Caco-2 (cell line): ENCODE measurements at places on chromosomes 13 and 19.
A peak's percentile ranks its signal among the peaks of the same experiment; 100 is the strongest.

GRCh38 chr13:50928659-50929462, 19.3 kb downstream of the RNASEH2B start:
- no peak for DNase-seq

- DNase-seq: no peak
Observed at GRCh38 chr13:103354171-103354570, 288.0 kb upstream of the SLC10A2 start.

- no peak for DNase-seq
Observed at GRCh38 chr13:95184317-95184716, 116.9 kb downstream of the ABCC4 start.

DNA sequence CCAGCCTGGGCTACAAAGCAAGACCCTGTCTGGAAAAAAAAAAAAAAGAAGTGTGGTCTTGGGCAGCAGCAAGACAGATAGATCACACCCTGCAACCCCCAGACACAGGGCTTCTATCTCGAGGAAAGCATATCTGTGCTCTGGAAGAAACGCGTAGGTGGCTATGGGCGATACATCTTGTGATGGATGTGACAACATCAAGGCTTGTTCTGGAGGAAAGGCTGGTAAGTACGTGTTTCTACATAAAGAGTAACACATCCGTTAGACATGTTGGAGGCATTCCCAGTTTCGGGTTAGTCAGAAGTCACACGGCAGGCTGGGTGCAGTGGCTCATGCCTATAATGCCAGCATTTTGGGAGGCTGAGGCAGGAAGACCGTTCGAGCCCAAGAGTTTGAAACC, 6.6 kb upstream of the DHDH start:
- DNase-seq: no peak

GRCh38 chr19:37593996-37594303, 642 bp downstream of the ZNF571 start:
- DNase-seq: no peak

DNA sequence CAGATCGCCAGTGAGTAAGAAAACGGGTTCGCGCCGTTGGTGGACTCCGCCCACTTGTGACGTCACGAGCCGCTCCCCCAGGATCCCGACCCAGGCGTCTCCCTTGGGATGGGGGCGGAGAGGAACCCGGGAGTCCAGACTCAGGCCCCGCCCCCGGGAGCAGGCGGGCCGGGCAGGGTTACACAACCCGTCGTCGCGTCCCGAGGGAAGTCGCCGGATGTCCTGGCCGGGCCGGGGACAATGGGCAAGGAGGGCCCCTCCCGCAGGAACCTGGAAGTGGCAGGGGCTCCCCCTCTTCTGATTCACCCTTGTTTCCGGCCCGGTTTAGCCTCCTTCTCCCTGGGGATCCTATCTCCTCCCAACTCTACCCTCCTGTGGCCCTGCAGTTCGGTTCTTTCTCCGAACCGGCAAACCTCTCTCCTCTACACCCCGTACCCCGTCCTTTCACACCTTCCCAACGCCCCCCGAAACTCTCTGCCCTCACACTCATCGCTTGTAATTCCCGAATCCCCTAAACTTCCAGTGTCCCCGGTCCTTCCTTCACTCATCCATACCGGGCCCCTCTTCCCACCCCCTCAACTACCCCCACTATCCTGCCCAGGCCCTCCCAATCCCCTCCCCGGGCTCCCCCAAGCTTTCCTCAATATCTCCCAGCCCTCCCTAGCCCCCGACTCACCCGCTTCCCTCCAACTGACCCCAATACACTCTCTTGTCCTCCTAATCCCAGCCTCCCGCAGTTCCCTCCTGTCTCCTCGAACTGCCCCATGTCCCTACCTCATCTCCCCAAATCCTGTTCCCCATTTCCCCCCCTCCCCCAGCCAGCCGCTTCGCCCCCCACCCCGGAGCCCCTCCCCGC, 20.0 kb upstream of the ERCC1 start:
- DNase-seq: peak; percentile 99

GRCh38 chr19:19956434-19957075, 55.8 kb downstream of the ZNF93 start:
- no peak for DNase-seq

DNA sequence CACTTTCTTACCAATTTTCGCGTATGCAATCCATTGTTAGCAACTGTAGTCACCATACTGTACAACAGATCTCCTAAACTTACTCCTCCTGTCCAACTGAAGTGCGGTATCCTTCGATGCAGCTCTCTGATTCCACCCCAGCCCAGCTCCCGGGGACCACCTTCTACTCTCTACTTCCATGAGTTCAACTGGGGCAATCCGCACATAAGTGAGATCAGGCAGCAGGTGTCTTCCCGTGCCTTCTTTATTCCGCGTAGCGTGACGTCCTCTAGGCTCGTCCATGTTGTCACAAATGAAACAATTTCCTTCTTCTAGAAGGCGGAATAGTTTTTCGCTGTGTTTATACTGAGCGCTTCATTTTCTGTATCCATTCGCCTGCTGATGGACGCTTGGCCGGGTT, 8.4 kb downstream of the LILRB1 start:
- no peak for DNase-seq

DNA sequence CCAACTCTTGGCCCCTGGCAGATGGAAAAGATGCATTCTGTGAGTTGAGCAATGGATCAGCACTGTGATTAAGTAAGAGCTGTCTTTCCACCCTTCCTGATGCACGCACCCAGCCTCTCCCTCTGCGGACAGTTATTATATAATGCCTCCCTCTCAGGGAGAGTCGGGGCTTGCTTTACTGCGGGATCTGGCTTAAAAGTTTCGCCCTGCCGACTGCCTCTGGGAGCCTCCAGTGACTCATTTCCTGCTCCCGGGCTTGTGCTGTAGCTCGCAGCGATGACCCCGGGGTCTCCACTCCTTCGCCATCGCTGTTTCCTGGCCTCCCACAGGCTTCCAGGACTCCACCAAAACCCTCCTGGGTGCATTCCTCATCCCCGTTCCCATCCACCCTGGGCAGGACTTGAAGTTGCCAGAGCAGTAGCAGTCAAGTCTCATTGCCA, 107.4 kb upstream of the SLC7A1 start:
- no peak for DNase-seq

DNA sequence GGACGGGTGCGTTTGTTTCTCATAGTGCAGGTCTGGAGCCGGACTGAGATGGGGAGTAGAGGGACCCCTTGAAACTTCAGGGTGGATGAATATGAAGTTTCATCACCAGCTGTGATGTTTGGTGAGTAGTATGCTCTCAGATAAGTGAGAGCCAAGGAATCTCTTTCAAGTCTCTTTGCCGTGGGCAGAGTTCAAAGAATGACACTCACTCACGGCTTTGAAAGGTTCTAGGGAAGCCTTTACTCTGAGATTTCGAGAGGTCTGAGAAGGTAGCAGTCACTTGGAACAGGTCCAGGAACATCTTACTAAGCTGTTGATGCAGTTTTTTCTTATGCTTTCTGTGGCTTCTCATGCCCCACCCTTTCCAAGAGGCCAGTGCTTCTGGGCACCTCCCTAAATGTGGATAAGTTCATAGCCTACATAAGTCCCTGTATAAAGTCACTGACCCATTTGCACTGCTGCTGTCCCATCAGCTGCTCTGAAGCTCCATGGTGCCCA, at the start of gene IGFL2:
TSS of gene IGFL2 (plus strand) at position 448 of the 498 bp plus-strand sequence. CDS start at position 489, 41 bp downstream.
- peak; percentile 76 for DNase-seq

DNA sequence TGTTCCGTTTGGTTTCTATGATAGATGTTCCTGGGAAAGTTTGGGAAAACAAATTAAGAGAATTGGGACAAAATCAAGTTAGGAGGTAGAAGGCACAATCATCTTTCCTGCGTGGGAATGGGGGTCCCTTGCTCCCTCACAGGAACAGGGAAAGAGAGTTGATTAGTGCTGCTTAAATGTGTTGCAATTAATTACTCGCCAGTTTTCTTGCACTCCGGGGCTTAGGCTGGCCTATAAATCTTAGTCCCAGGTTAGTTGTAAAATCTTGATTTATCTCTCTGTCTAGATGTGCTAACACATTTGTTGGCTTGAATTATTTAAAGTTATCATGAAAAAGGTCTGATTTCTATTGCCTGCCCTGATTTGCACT, 10.1 kb downstream of the B3GLCT start:
- no peak for DNase-seq

DNA sequence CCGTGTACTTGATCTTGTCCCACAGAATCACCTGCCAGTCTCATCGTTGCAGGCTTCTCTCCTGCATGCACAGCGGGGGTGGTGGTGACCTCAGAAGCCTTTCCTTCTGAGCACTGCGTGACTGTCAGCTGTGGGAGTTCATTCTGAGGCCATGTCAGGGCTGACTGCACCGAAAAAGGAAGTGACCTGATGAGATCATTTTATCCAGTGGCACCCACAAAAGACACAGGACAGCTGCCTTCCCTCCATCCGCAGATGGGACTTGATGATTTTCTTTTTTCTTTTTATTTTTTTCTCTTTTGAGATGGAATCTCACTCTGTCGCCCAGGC, 89.7 kb downstream of the RAB20 start:
- DNase-seq: no peak

DNA sequence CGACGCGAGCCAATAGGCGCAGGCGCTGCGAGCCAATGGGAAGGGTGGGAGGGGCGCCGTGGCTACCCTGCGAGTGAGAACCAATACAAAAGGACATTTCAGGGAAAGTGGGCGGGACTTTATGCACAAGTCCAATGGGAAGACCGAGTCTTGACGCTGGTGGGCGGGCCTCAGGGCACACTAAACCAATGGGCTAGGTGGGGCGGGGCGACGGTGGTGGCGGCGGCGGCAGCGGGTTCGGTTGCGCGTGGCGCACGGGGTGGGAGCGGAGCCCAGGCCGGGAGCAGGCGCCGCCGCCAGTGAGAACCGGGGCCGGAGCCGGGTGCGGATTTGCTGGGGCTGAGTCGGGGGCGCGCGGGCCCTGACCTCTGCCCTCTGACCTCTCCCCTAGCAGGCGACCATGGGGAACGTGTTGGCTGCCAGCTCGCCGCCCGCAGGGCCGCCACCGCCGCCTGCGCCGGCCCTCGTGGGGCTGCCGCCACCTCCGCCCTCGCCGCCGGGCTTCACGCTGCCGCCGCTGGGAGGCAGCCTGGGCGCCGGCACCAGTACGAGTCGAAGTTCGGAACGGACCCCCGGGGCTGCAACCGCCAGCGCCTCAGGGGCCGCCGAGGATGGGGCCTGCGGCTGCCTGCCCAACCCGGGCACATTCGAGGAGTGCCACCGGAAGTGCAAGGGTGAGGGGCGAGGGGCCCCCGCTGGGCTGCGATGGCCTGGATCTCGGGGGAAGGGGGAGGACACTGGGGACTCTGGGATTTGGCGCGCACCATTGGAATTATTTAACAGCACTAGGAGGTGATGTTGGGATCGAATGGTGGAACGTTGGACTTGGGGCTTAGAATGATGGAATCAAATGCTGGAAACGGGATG, at the start of gene TOMM40:
TSS of gene TOMM40 (plus strand) at position 239 of the 867 bp plus-strand sequence. CDS start at position 401, 162 bp downstream.
- DNase-seq: peak; percentile 99

DNA sequence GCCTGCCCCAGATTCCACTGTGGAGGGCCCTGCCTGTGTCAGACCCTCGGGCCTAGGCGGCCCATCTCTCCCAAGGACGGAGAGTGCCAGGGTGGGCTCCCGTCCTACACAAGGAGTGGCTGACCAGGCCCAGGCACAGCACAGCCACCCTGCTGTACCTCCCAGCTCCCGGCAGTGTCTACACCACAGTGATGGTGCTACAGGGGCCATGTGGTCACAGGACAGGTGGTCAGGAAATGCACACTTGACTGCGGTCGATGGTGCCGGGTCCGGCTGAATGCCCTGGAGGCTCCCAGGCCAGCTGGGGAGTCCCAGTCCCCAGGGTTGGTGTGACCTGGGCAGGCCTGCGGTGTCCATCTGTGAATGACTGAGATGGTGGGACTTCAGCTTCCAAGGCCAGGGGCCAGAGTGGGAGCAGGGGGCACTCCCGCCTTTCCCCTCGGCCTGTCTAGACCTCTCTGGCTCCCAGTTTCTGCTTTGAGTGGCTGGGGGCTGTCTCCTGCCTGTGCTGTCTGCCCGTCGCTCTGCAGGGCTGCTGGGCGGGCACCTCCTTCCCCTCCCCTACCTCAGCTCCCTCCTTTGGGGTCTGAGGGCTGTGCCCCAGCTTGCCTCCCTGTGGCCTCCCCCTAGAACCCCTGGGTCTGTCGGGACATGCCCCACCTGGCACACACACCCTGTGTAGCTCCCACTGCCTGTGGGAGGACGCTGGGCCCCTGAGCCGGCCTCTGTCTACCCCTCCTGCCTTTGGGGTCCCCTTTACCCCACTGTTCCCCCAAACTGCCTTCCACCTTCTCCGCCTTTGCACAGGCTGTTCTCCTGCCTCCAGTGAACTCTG, 12.5 kb downstream of the DDA1 start:
- no peak for DNase-seq

DNA sequence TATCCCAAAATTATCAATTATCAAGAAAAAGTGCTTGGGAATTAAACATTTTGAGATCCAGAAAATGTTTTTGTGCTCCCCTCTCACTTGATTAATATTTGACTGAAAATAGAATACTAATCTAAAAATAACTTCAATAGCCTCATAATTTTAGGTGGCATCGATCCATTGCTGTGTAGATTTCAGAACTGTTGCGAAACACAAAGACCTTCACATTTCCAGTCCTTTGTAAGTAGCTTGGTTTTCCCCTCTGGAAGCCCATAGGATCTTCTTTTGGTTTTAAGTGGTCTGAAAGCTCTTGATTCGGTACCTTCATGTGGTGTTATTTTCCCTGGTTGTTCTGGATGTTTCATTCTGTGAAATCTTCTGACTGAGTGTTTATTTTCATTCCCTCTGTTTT, 176.5 kb downstream of the NUFIP1 start:
- no peak for DNase-seq

- DNase-seq: no peak
Observed at GRCh38 chr19:27691991-27692390, 1521.0 kb downstream of the UQCRFS1 start.

DNA sequence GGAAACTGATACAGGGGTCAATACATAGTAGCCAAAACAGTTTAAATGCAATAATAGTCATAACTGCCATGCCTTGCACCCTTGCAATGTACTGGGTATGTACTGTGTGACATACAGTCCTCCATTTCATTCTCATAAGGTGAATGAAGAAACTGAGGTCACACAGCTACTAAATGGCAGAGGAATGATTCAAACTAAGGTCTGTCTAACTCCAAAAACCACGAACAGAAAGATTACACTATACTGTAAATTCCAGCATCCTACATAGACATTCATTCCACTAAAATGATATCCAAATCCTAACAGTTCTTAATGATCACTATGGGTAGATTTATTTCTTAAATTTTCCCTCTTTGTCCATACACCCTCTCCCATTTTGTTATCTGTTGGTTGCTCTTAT, 238.1 kb upstream of the SERP2 start:
- no peak for DNase-seq

GRCh38 chr13:89061821-89062220, 1390.7 kb downstream of the SLITRK5 start:
- no peak for DNase-seq

GRCh38 chr19:6509118-6509971, 7.2 kb upstream of the TUBB4A start:
- no peak for DNase-seq

GRCh38 chr13:45705918-45706317, 3.8 kb downstream of the CBY2 start:
- no peak for DNase-seq

- DNase-seq: no peak
Observed at GRCh38 chr19:4584670-4585460, 25.4 kb upstream of the SEMA6B start.

- DNase-seq: peak; percentile 80
Observed at GRCh38 chr19:17405250-17406045, at the start of gene BST2. TSS of gene BST2 (minus strand) at chr19:17405630. CDS start at chr19:17405575, 55 bp downstream.
